ENCODE measurements at places on chromosomes 3 and 15.

DNA sequence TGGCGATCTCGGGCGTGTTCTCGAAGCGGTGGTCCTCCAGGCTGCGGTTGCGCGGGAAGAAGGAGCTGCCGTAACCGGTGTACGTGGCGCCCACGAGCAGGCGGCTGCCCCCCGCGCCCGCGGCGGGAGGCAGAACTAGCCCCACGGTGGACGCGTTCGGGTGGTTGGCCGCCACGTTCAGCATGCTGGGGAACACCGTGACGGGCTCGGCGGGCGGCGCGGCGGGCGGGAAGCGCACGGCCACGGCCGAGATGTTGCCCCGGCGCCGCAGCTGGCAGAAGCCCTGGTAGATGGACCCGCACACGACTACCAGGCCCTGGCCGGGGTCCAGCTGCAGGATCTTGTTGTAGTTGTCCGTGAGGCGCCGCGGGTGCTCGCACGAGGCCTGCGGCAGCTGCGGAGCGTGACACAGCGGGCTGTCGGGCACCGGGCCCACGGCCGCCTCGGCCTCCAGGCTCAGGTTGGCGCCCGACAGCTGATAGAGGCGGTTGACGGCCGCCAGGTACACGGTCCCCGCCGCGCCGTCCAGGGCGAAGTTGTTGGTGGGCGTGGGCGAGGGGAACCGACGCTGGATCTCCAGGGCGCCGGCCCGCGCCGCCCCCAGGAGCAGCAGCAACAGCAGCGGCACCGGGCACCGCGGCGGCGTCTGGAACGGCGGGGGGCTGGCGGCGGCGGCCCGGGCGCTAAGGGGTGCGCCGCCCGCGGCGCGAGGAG lies 397 bp downstream of the PLXND1 start:
- no peak for DNase-seq

DNA sequence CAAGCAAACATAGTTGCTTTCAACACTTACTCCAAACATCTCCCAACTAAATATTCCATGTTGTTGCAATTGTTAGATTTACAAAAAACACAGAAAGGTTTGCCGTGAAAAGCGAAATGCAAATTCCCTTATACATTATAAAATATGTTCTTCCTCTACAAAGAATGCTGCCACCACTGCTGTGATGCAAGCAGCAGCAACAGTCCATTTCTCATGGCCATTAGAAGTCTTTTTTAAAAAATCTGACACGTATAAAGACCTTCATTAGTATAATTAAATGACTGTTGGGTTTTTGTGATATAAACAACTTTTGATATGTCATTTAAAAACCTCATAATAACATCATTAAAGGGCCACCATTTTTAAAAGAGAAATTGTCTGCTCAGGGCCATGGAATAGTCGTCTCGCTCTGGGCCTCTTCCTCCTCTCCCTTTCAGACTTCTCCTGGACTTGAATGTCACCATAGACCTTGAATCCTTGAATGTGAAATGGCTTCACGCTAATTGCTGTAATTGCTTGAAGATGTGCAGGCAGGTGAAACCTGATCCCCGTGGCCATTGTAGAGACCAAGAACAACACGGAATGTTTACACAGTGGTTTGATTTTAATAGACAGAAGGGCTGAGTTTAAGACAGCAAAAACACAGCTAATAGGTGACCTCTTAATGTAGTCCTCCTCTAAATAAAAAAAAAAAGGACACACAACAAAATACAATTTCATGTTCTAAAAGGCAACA lies 450.4 kb downstream of the FOXP1 start:
- DNase-seq: no peak

DNA sequence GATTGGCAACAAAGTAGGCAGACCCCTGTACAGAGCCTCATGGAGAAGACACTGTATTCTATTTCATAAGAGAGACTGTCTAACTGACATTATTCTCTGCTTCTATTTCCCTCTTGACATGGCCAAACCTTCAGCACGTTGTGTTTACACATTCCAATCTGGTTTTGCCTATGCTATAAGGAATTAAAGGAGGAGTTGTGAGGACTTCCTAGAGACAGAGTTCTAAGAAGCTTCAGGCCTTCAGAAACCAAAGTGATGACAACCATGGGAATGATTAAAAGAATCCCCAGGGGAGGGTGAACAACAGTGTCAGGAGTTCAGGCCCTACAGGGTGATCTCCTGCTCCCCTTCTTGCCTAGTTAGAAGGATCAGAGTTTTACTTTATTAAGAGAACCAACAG lies 44.9 kb upstream of the CAPN7 start:
- no peak for DNase-seq

DNA sequence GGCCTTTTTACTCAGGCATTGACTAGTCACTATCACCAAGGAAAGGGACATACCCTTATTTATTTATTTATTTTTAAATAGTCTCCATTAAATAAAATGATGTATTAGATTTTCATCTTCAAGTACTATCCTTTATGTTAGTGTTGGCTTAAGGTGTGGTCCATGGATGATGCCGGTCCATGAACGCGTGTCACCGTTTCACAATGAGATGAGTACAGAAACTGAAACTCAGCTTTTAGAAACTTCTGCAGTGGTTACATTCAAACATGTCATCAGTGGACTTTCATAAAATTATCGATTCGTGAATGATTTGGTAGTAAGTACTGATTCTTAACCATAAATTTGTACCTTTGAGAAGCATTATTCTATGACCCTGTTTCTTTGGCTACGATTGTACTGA lies 166.6 kb downstream of the SATB1 start:
- DNase-seq: no peak

DNA sequence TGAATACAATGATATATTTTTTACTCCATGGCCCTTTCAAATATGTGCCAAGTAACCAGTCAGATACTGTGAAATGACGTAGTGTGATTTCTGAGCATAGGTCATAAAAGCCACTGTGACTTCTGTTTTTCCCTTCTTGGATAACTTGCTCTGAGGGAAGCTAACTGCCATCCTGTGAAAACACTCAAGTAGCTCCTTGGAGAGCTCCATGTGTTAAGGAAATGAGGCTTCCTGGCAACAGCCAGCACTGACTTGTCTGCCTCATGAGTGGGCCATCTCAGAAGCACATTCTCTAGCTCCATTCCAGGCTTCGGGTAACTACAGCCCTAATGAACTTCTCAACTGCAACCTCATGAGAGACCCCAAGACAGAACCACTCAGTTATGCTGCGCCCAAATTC lies 9.5 kb upstream of the CCDC80 start:
- DNase-seq: no peak
